ENCODE measurements at places on chromosomes 4 and X.

- no peak for DNase-seq
Observed at GRCh38 chr4:4446434-4446833, 59.5 kb downstream of the NSG1 start.

- no peak for DNase-seq
Observed at GRCh38 chrX:6729626-6730025, 194.7 kb upstream of the VCX3A start.

- no peak for DNase-seq
Observed at GRCh38 chr4:13920901-13921300, 293.4 kb upstream of the BOD1L1 start.

DNA sequence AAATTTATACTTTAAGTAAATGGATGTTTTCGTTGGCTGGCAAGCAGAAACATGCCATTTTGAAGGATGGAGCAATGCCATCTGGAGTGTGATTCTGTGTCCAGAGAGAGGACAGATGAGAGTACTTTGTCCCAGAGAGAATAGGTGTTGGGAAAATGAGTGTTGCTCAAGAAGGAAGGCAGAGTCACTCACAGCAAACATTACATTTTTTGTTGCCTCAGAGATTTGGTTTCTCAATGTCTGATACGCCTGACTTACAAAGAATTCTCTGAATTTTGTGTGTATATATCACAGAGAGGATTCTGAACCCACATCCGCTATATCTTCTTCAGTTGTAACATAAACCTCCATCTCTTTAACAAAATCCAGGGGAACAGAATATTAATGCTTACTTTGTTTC lies 102.8 kb upstream of the PCDH18 start:
- DNase-seq = no peak

DNA sequence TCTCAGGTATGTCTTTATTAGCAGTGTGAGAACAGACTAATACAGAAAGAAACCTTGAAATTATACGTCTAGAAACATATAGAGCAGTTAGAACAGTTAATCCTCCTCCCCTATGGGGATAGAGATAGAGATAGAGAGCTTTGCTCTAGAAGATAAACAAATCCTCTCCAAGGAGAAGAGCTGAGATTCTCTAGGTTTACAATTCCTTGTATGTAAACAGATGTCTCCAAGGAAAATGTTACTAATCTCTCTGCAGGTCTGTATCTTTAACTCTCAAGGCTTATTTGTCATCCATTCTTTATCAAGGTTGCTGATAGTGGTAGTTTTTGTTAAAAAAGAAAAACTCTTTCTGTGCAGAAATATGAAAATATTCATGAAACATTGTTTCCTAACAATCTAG lies 282.1 kb upstream of the GIMD1 start:
- no peak for DNase-seq

DNA sequence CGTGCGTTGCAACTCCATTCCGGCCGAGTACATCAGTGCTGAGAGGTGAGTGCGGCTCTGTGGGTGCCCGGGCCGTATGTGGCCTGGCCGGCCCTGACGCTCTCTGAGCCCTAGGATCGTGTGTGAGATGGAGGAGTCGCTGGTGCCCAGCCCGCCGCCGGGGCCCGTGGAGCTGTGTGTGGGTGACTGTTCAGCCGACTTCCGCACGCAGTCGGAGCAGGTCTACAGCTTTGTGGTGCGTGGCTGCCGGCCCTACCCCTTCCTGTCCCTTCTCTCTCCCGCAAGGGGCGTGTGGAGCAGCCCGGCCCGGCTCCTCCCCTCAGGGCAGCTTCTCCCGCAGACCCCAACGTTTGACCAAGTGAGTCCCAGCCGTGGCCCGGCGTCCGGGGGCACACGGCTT lies 8.0 kb downstream of the PLXNA3 start:
- DNase-seq = no peak

Measured in activated effector memory CD4-positive, alpha-beta T cell treated with Interleukin-2 at 50 U/mL for 16 hours (primary cell).